ENCODE measurements at places on chromosomes 2 and 18.
A peak's percentile ranks its signal among the peaks of the same experiment; 100 is the strongest.

- DNase-seq, result peak; percentile 74
These were observed 855.1 kb upstream of the ACVR2A start for GRCh38 chr2:146989741-146990140.

- no peak for DNase-seq
These were observed 14.3 kb downstream of the KCNK3 start for GRCh38 chr2:26706616-26707473.

- no peak for DNase-seq
These were observed 21.4 kb upstream of the RUFY4 start for GRCh38 chr2:218047536-218048225.

DNA sequence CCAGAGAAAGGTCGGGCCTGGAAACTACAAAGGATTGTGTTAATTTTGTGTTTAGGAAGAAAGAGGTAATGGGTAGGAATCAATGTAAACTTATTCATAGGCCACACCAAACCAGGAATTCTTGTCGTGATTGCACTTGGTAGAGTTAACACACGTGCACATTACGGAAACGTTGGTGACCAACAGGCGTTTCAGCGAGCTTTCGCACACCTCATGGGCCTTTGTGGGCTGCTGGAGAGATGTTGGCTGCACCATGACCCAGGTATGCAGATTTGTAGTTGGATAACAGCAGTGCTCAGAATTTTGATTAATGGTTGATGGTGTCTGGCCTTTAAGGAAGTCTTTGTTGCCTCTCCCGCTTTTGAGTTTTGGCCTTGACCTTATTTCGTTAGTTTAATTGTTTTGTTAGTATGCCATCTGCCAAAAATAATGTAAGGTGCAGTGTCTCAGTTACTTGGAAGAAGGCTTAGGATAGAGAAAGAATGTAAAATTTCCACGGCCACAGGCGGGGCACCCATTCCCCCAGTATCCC is 1.9 kb downstream of the ZNF236 start:
- DNase-seq, result no peak

- no peak for DNase-seq
These were observed 60.6 kb upstream of the CYP26B1 start for GRCh38 chr2:72208225-72208624.

- no peak for DNase-seq
These were observed 2.1 kb downstream of the CERS6 start for GRCh38 chr2:168458139-168458538.

DNA sequence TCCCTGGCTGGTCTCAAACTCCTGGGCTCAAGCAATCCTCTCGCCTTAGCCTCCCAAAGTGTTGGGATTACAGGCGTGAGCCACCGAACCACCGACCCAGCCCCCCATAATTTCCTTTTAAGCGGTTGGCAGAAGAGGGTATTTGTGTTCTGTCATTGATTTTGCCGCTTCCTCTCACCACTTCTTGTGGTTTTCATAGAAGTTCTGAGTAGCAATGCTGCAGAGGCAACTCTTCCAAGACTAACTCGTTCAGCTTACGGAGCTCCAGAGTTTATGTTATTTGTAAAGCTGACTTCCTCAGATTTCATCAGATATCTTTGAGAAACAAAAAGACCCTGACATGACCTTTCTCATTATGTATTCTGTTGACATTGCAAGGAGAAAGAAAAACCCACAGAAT is 261.4 kb upstream of the KCNJ3 start:
- no peak for DNase-seq

GRCh38 chr2:197284956-197285355 is 25.6 kb downstream of the ANKRD44 start:
- DNase-seq, result no peak

- DNase-seq, result no peak
These were observed 22.7 kb upstream of the DOCK10 start for GRCh38 chr2:225064928-225065327.

DNA sequence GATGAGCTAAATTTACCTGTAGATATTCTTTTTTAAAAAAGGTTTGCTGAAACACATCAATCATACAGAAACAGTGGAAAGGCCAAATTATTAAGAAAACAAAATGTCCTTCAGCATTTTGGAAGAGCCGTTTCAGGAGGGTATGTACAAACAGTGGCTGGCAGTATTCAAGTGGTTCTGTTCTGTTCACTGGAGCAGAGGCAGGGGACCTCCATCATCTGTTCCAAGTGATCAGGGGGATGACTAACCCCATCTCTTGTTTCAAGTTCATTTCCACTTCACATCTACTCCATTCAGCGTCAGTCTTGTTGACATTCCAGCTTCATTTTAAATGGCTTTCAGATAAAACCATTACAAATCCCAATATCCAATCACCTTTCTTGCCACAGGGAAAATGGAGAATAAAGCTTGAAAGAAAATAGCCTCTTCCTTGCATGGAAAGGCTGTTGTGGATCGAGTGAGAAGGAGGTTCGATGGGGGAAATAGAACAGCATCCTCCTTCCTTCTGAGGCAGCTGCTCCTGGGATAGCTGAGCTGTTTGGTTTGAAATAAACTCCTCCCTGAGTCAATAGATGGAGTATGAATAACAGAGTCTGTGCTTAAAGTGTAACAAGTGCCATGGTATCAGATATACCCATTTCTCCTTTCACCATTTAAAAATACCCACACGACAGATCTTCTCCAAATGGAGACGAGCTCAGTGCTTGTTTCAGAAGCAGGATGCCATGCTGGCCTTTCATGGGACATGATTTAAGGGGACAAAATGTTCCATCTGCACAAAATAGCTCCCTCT is 63.7 kb upstream of the OTOF start:
- DNase-seq, result no peak

DNA sequence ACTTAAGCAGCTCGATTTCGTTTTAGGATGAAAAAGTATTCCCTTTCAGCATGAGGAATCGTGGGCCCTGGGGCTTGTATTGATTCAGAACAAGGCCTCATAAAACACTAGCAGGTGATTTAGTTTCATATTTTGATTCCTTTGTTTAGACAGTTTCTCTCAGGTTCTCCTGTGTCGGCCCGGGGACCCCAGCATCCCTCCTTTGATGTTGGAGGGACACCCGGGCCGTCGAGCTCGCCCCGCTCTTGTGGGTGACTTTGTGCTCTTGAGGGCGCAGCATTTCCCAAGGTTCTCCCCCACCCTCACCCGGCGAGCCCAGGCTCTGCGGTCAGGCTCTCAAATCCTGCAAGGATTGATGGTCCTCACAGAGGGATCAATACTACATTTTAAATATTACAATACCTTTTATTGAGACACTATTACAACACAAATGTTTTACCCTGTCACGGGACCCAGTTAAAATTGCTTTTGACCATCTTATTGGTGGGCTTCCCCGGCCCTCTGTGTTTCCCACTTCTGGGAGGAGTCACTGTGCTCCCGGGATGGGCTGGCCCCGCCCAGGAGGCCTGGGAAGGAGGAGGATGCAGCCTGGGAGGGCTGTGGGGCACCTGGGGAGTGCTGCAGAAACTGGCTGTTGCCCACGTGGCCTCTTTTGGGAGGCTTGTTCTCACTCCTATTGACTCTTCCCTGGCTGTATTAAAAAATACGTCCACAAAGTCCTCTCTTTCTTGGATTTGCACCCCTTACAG is 222.6 kb downstream of the INSIG2 start:
- no peak for DNase-seq

DNA sequence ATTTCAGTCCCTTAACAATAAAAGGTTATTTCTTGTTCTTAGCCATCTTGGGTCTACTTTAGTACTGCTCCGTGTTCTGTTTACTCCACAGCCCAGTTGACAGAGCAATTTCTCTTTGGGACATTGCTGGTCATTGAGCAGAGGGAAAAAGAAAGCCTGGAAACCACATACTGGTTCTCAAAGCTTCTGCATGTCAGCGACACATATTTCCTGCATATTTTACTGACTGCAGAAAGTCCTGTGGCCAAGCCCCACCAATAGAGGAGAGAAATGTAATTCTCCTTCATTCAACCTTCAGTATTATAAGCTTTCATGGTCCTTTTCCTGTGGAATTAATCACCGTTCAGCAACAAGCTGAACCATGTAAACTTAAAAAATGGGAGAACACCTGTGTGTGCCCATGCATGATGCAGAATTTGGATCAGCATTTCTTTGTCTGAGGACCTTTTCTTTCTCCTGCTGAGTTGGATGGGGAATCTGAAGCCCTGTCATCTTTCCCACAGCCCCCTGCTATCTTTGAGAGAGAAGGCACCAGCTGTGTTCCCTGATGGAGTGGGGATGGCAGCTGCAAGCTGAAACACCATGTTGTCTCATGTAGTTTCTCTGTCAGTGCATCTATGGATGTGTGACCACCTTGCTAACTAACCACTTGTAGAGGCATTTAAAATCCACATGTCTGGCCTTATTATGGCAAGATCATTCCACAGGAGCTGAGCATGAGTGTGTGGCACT is 431.6 kb downstream of the MEIS1 start:
- no peak for DNase-seq

DNA sequence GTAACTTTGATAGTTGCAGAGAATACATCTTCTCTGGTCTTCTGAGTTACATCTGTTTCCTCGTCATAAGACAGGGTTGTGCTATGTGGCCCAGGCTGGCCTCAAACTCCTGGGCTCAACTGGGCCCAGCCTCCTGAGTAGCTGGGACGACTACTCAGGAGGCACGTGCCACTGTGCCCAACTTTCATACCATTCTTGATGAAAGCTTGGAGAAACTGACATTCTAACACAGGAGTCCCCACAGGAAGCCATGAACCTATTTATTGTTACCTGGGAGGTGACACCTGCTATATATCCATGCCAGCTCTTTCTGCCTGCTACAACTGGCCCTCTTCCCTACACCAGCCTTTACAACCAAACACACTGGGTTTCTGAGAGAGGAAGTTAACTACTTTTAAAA is 19.1 kb downstream of the EIF2AK3 start:
- DNase-seq, result no peak

GRCh38 chr2:8198766-8199382 is 483.0 kb upstream of the ID2 start:
- no peak for DNase-seq

GRCh38 chr2:234483568-234484251 is 13.2 kb downstream of the ARL4C start:
- DNase-seq, result no peak
